ENCODE measurements at places on chromosomes 3 and 15. TPM values are rescaled to one million over a fixed set of nuclear protein-coding genes. Genes with fewer than 3 reads are reported as not detected.
A peak's percentile ranks its signal among the peaks of the same experiment; 100 is the strongest.

Gene ITIH4
- 3.2 TPM for total RNA-seq

- no peak for DNase-seq
Observed at GRCh38 chr3:13484851-13485590, 4.9 kb downstream of the HDAC11 start.

- DNase-seq: no peak
Observed at GRCh38 chr3:1197051-1197450, 104.2 kb downstream of the CNTN6 start.

- DNase-seq: no peak
Observed at GRCh38 chr3:15409774-15410173, 17.6 kb downstream of the METTL6 start.

GRCh38 chr15:58444658-58445332 is 13.0 kb downstream of the LIPC start:
- no peak for DNase-seq

DNA sequence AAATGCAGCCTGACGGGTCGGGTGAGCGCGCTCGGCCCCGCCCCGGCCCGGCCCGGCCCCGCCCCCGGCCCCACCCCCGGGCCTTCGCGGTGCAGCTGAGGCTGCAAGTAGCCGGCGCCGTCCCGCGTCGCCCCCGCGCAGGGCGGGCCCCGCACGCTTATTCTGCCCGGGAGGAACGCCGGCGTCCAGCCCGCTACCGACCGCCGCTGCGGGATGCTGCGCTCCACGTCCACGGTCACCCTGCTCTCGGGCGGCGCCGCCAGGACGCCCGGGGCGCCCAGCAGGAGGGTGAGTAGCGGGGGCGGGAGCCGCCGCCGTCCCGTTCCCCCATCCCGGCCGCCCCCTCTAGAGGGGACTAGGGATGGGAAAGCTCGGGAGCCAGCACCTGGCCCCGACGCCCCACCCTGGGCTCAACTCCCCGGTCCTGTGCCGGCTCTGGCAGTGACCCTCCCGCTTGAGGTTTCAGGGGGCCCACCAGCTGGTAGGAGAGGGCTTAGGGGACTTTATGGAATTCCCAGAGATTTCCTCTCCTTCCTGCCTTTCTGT is at the start of gene MYZAP:
MYZAP (plus strand) TSS at position 83 of the 546 bp plus-strand sequence; CDS start at position 214, 131 bp downstream.
- DNase-seq: no peak

Gene GUCA1C
- not detected for total RNA-seq

Gene CASR
- 0.19 TPM for total RNA-seq

Gene CLDN18
- not detected for total RNA-seq

DNA sequence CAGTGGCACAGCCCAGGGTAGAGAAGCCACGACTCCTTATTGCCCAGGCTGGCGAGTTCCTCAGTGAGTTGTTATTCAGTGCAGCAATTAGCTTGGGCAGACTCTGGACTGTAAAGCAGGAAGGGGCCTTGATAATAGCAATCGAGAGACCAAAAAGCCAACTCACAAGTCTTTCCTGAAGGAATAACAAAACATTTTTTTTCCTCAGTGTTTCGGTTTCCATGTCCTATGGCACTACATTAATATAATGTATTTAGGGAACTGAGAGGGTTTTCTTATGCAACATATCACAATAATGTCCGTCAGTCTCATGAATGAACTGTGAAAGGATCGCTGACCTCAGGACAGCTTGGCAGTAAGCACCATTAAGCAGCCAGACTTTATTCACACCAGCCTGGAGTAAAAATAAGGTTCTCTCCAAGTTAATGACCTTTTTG is 248.9 kb upstream of the TBL1XR1 start:
- DNase-seq: no peak

Gene CPN2
- not detected for total RNA-seq

GRCh38 chr15:86139828-86140227 is 60.2 kb downstream of the AGBL1 start:
- no peak for DNase-seq

Gene TMEM158
- 1.2 TPM for total RNA-seq

Gene NKIRAS1
- 28.7 TPM for total RNA-seq

Gene COL8A1
- 90.1 TPM for total RNA-seq

GRCh38 chr3:53616971-53617892 is 122.8 kb downstream of the CACNA1D start:
- peak; percentile 81 for DNase-seq

DNA sequence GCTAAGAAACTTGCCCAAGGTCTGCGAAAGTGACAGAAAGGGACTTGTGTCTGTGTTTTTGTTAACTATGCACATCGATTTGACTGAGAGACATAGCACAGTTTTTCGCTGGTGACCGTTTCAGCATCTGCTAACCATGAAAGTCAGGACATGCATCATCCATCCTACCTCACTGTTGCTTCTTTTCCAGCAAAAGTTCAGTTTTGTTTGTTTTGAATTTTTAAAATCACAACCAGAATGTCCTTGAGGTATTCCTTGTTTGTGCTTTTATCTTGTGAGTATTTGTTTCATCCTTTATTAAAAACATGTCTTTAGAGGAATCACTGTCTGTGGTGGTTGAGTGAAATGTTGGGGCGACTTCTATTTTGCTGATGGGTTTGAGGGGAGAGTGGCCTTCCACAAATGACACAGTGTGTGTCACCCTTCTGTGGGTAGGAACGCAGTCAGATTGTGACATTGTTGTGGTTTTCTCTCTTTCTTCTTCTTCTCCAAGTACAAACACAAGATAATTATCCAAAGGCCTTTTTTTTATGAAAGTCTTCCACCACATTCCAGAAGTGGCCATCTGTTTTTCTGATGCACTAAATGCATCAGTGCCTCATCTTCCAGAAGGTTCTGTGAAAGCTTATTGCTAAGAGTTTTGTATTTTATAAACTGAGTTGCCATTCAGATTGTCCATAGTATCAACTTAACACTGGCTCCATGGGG is 214.4 kb upstream of the NR2E3 start:
- DNase-seq: no peak
